ENCODE measurements at places on chromosomes 7 and 10.
A peak's percentile ranks its signal among the peaks of the same experiment; 100 is the strongest.

DNA sequence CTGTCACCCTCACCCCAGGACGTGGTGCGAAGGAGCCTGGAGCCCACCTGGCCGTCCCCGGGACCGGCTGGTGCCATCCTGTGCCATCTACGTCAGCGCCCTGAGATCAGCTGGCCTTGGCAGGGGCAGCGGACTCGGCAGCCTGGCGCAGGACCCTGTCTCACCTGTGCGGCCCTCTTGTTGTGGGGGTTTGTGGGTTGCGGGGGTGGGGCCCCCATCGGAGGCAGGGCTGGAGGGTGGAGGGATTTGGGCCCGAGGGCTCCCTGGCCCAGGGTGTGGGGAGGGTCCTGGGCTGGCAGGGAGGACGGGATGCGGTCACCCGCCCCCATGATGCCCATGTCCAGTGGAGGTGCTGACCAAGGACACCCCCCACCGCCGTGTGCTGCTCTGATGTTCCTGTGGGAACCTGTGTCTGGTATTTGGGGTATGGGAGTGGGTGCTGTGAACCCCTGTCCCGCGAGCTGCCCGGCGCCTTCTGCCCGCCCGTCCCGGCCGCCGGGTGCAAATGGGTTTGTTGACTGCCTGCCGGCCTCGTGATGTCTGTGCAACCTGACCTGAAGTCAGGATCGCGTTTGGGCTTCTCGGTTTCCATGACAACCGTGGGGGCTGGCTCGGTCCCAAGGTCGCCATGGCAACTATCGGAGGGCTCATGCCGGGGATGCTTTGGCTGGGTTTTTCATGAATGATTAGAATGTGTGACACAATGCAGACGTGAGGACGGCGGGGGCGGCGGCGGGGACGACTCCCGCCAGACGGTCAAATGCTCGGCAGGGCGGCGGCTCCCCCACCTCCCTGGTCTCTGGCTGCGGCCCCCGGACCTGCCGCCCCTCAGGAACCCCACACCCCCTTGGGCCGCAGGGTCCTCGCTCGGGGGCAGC, 7.3 kb downstream of the MAFK start:
- DNase-seq, result no peak

DNA sequence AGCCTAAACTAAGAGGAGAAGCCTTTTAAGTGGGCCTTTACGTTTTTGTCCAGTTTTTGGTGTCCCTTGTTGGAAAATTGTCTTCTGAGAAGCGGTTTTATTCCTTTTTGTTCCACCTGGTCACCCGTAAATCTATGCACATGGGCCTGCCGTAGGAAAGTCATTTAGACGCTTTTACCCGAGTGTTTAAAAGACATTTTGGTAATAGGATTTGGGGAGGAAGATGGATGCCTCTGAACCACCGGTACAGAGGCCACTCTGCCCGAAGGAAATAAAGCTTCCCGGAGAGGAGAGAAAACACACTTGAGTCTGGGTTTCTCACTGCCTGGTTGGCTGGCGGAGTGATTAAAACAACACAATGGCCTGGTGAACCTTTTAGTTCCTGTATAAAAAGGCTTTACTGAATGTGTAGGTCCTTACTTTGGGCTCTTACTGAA, 760 bp downstream of the THNSL1 start:
- no peak for DNase-seq

DNA sequence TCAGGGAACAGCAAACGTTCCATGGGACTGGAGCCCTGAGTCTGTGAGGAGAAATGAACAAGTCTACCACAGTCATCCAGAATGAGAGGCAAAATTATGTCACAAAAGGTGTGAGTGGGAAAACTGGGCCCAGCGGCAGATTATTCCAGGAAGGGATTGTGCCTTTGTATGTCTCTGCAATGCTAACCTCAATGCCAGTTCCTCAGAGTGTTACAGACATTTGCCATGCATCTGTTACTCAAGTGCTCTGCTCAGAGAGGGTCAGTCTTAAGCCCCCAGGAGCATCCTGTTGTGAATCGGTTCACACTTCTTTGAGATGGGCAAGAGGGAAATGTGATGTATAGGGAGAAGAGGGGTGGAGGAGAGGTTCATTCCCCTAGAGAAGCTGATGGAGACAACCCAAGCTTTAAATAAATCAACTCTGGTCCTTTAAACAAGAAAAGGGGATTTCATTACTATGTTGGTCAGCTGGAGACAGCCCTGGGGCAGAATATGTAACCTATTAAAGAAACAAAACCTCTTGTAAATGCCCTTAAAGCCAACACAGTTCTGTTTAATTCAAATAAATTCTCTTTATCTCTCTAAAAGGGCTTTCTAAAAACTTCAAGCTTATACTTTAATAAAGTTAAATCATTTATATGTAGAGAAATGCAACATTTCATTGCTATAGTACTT, 85.9 kb upstream of the GRB10 start:
- no peak for DNase-seq

- no peak for DNase-seq
Measured at GRCh38 chr10:60267802-60268201, 121.9 kb downstream of the ANK3 start.

GRCh38 chr10:23158370-23158769, 33.7 kb upstream of the PTF1A start:
- DNase-seq, result no peak

GRCh38 chr7:2873686-2874551, 29.8 kb upstream of the GNA12 start:
- DNase-seq, result peak; percentile 64

GRCh38 chr10:103545771-103546281, 52.3 kb downstream of the NEURL1 start:
- no peak for DNase-seq

DNA sequence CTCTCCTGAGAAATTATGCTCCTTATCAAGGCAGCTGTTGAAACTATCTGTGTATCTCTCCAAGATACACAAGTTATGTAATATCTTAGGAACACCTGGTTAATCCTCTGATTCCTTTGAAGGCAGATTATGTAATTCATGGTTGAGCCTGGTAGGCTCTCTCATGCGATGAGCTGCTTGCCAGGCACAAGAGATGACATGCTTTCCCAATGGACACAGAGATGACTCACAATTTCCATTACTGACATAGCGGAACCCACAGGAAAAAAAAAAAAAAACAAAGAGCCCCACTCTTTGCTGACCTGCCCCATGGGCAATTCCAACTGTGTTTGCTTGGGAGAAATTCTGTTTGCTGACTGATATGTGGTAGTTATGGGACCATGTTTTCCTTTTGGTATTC, 736.4 kb upstream of the PHF14 start:
- DNase-seq, result no peak

- DNase-seq, result no peak
Measured at GRCh38 chr10:91208642-91209041, 11.8 kb upstream of the PCGF5 start.

- DNase-seq, result no peak
Measured at GRCh38 chr7:92404170-92404614, 43.1 kb upstream of the GATAD1 start.

GRCh38 chr7:134908289-134908688, 78.0 kb upstream of the AGBL3 start:
- no peak for DNase-seq

DNA sequence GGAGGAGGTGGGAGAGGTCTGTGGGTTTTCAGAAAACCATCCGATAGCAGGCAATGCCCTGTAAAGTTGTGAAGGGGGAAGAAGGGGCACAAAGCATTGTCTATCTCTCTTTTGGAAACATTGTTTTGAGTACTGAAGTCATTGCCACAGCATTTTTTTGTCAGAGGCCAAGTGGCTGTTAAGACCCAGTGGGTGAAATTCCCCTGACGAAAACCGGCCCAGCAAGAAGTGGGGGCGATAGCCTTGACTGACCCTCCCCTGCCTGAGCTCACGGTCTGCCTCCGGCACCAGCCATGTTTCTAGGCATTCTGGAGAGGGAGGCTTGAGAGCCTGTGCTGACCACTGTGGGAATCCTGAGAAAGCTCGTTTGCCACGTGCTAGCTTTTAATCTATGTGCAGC, 144.7 kb downstream of the RPS24 start:
- DNase-seq, result no peak

DNA sequence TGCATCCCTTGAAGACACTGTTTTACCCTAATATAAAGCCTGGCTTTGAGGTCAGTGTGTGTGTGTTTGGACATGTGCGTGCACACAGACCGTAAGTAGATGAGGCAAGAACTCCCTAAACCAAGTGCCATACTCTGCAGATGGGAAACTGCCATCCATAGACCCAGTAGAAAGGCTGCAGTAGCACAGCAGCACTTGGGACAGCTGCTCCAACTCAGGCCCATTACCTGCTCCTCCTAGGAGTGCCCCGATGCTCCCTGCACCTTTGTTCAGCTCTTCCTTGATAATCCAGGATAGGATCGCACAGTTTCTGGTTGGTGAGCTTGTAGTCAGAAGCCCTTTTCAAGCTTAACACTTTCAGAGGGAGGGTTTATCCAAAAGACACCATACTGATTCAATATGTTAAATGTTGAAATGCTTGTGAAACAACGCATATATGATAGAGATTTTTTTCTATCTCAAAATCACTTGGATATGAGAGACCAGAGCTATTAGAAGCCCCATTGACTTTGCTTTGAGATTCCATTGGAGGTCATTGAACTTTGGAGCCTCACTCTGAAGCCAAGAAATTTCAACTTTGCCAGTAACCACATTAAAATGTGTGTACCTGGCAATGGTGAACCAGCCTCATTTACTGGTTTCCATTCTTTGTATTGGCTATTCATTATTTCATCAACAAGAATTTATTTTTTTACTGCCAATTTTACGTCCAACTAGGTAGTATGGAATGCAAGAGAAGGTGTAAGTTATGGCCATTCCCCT, 757.0 kb upstream of the GALNT17 start:
- DNase-seq, result no peak

DNA sequence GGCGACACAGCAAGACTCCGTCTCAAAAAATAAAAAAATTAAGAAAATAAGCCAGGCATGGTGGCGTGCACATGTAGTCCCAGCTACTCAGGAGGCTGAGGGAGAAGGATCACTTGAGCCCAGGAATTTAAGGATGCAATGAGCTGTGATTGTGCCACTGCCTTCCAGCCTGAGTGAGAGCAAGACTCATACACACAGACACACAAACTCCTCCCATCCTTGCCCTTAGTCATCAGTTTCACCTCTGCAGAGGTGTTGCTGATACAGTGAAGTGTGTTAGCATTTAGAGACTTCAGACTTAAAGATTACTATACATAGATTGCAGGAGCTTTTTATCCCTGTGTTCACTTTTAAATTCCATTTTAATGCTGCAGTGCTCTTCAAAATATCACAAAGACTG, 5.5 kb upstream of the H2AZ2 start:
- no peak for DNase-seq

DNA sequence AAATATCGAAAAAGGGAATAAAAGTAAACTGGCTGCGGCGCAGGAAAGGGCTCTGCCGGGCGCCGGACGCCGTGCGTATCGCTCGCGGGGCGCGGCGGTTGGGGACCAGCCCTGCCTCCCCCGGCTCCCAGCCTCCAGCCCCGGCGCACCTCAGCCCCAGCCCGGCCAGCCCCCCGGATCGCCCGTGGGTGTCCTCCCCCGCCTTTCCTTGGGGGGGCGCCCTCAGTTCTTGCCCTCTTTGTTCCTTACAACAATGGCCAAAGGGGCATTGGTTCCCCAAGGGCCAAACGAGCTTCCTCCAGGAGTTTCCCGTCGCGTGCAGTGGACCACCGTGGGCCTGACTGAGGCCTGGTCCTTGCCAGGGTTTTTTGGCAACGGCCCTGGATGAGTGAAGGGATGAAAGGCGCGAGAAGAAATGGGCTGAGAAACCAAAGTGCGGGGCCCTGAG, 1.2 kb downstream of the MACROH2A2 start:
- no peak for DNase-seq

- DNase-seq, result no peak
Measured at GRCh38 chr10:116947841-116948529, 57.0 kb downstream of the SHTN1 start.

All from iPS DF 6.9 (cell line).